Thoracic aorta (tissue), 2 donors: ENCODE measurements at places on chromosomes 1 and 21. TPM values are rescaled to one million over a fixed set of nuclear protein-coding genes. Genes with fewer than 3 reads are reported as not detected.
A peak's percentile ranks its signal among the peaks of the same experiment; 100 is the strongest.

- H3K27me3 ChIP-seq = no peaks in the 10 kb centered on the region
- no peak for DNase-seq
- H3K4me1 ChIP-seq = no peaks in the 10 kb centered on the region
Observed at GRCh38 chr1:22662318-22662717, 9.3 kb downstream of the C1QB start.

GRCh38 chr1:21594935-21595897, 73.9 kb downstream of the RAP1GAP start:
- H3K36me3 ChIP-seq = no peaks in the 10 kb centered on the region
- no peaks in the 10 kb centered on the region for H3K4me1 ChIP-seq
- no peaks in the 10 kb centered on the region for H3K27me3 ChIP-seq
- H3K27ac ChIP-seq = no peak overlapping the region

DNA sequence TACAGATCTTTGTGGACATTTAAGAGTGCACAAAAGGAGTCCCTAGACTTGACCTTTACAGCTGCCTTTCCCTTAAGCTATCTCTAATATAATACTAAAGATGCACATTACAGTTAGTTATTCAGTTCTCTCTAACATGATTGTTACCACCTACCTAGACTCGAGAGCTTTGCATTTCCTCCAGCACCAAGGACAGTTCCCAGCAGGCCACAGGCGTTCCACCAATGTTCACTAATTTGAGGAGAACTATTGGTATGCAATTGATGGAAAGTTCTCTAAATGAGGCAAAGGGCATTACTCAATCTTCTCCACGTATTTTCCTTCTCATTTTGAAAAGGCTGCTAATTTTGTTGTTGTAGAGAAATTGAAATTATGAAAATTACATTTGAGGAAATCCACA, 5.4 kb upstream of the NTNG1 start:
- no peak overlapping the region for H3K4me3 ChIP-seq
- no peak overlapping the region for H3K27ac ChIP-seq
- no peaks in the 10 kb centered on the region for H3K27me3 ChIP-seq
- DNase-seq = no peak
- no peaks in the 10 kb centered on the region for H3K36me3 ChIP-seq

DNA sequence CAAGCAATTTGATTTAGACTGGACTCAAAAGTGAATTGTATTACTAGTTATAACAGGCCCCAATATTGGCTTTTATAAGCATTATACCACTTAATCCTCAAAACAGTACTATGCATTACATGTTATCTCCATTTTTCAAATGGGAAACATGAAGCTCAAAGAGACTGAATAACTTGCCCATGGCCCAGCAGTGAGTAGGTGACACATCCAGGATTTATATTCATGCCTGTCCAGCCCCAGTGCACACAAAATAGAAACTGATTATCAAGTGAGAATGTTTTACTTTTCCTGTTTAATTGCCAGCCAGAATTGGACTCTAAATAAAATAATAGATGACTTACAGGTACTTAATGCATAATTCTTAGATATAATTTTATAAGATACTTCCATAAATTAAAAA, 82.9 kb downstream of the NIBAN1 start:
- no peak for DNase-seq
- H3K4me3 ChIP-seq = peak overlapping the region; percentile 52
- H3K27me3 ChIP-seq = no peaks in the 10 kb centered on the region
- H3K36me3 ChIP-seq = peaks cover 5% of the 10 kb centered on the region
- peak overlapping the region; percentile 94 for H3K27ac ChIP-seq
- H3K4me1 ChIP-seq = peaks cover 50% of the 10 kb centered on the region

GRCh38 chr1:60541831-60542532, 468.4 kb upstream of the C1orf87 start:
- no peak overlapping the region for H3K4me3 ChIP-seq
- no peaks in the 10 kb centered on the region for H3K27me3 ChIP-seq
- H3K27ac ChIP-seq = no peak overlapping the region
- peaks cover 19% of the 10 kb centered on the region for H3K4me1 ChIP-seq

GRCh38 chr1:54952950-54953718, 27.3 kb upstream of the TMEM61 start:
- H3K4me3 ChIP-seq = no peak overlapping the region
- peaks cover 15% of the 10 kb centered on the region for H3K4me1 ChIP-seq
- no peak for DNase-seq
- H3K27me3 ChIP-seq = no peaks in the 10 kb centered on the region

DNA sequence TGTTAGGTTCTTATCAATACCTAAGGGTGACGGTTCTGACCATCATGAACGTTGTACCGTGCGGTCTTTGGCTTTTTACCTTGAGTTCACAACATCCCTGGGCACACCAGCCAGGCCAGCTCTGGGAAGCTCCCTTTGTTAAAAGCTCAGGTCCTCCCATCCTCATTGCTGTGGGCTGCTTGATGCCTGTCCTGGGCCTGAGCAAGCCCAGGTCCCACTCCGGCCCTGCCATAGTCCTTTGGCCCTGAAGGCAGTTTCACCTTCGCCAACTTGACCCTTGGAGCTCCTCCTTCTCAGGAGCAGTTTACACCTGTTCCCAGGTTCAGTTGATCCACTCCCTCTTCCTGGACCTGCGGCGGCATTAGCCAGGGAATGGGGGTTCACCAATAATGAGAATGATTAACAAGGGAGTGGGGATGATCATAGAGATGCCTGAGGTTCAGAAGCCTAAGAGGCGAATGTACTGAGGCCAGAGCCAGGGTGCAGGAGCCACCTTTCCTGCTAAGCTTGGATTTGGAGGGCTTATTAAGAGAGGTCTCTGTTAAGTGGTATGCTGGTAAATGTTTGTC, 40.2 kb downstream of the DHCR24 start:
- no peak for DNase-seq
- no peak overlapping the region for H3K27ac ChIP-seq
- H3K27me3 ChIP-seq = no peaks in the 10 kb centered on the region

DNA sequence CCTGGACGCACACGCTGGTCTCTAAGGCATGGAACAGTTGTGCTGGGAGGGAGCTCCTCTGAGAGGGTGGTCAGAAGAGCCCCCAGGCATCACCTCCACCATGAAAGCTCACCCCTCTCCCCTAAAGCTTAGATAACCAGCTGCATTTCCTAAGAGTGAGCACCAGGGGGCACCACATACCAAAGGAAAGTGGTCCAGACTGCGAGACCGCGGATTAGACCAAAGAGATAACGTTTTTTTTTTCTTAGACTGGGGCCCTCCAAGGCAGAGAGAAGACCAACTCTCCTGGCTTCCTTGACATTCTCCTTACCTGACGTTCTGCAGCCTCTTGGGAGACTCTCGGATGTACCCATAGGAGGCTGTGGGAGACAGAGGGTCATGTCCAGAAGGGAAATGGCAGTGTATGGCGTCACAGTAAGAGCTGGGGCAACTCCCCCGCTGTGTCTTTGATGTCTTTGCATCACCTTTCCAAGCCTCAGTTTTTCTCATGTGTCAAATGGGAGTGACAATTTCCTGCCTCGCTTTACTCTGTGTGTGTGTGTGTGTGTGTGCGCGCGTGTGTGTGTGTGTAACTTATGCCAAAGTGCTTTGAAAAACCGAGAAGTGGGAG, 12.3 kb upstream of the IFNLR1 start:
- no peaks in the 10 kb centered on the region for H3K27me3 ChIP-seq
- no peak overlapping the region for H3K4me3 ChIP-seq
- H3K36me3 ChIP-seq = no peaks in the 10 kb centered on the region
- DNase-seq = no peak
- H3K4me1 ChIP-seq = peaks cover 3% of the 10 kb centered on the region
- H3K27ac ChIP-seq = no peak overlapping the region

GRCh38 chr1:237179503-237179902, 137.5 kb downstream of the RYR2 start:
- no peak overlapping the region for H3K4me3 ChIP-seq
- H3K4me1 ChIP-seq = peaks cover 21% of the 10 kb centered on the region
- H3K27ac ChIP-seq = no peak overlapping the region
- H3K36me3 ChIP-seq = no peaks in the 10 kb centered on the region
- no peaks in the 10 kb centered on the region for H3K27me3 ChIP-seq

GRCh38 chr1:28855469-28855951, 43.5 kb downstream of the OPRD1 start:
- no peaks in the 10 kb centered on the region for H3K36me3 ChIP-seq
- no peak overlapping the region for H3K27ac ChIP-seq
- no peaks in the 10 kb centered on the region for H3K27me3 ChIP-seq

DNA sequence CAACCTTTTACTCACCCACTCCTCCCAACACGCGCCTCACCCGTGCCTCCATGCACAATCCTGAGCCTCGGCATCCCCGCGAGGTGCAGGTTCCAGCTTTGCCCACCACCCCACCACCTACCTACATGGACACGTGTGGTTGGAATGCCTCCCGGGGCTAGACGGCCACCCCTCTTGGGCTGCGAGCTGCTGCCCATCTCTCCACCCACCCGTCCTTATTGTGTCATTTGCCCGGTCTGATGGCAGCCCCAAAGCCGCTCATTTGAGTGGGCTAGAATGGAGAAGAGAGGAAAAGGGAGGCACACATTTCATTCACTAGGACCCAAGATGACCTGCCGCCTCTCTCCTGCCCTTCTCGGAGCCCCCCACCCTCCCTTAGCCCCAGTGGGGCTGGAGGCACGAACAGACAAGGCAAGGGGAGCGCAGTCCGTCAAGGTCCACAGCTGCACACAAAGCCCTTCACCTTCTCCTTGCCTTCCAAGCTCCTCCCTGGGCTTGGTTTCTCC, 785 bp downstream of the ZNF697 start:
- peak overlapping the region; percentile 88 for H3K27ac ChIP-seq
- no peaks in the 10 kb centered on the region for H3K36me3 ChIP-seq
- H3K4me1 ChIP-seq = peaks cover 8% of the 10 kb centered on the region
- peak overlapping the region; percentile 97 for H3K4me3 ChIP-seq
- DNase-seq = no peak

- no peaks in the 10 kb centered on the region for H3K36me3 ChIP-seq
- peaks cover 17% of the 10 kb centered on the region for H3K4me1 ChIP-seq
- no peaks in the 10 kb centered on the region for H3K27me3 ChIP-seq
- no peak overlapping the region for H3K27ac ChIP-seq
- H3K4me3 ChIP-seq = no peak overlapping the region
Observed at GRCh38 chr1:119093721-119094120, 46.7 kb downstream of the WARS2 start.

GRCh38 chr1:94522304-94522703, 19.3 kb downstream of the F3 start:
- no peaks in the 10 kb centered on the region for H3K27me3 ChIP-seq
- no peak for DNase-seq
- H3K36me3 ChIP-seq = no peaks in the 10 kb centered on the region
- no peak overlapping the region for H3K27ac ChIP-seq

GRCh38 chr1:32201011-32201855, 838 bp downstream of the CCDC28B start:
- DNase-seq = no peak
- peak overlapping the region; percentile 85 for H3K4me3 ChIP-seq
- H3K27me3 ChIP-seq = no peaks in the 10 kb centered on the region
- peaks cover 20% of the 10 kb centered on the region for H3K4me1 ChIP-seq
- H3K27ac ChIP-seq = peak overlapping the region; percentile 23

DNA sequence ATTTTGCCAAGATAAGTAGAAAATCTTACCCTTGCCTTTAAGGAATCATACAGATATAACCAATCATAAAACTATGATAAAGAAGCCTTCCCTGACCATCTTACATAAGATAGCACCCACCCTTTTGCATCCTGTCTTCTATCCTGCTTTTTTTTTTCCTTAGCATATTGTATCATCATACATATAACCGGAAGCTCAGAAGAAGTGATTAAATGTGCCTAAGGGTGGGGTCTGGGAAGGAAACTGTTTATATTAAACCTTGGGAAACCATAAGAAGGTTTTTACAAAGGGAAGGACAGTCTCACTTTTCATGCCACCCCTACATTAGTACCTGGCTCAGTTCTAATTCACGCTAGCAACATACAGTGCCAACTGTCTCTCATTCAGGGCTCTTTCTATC, 66.8 kb downstream of the LUZP1 start:
- DNase-seq = no peak
- peak overlapping the region; percentile 43 for H3K27ac ChIP-seq
- H3K27me3 ChIP-seq = no peaks in the 10 kb centered on the region
- peaks cover 56% of the 10 kb centered on the region for H3K4me1 ChIP-seq
- H3K4me3 ChIP-seq = no peak overlapping the region
- no peaks in the 10 kb centered on the region for H3K36me3 ChIP-seq

- H3K4me3 ChIP-seq = no peak overlapping the region
- no peak for DNase-seq
- no peaks in the 10 kb centered on the region for H3K27me3 ChIP-seq
- no peak overlapping the region for H3K27ac ChIP-seq
Observed at GRCh38 chr1:193157360-193157759, 29.1 kb downstream of the B3GALT2 start.

DNA sequence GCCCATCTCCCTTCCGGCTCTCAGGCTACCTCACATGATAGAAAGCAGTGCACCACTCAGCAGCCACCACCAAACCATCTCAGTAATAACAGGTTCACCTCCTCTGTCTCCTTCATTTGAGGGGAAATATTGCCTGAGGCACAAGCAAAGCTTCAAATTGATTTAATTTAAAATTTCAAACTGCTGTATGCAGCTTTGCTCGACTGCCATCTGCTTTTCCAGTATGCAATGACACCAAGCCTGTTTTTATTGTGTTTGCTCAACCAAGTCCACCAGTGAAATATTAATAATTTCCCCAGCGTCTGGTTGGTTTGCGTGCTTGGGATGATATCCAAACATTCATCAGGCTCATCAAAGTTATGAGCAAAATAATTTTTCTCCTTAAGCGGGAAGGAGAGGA, 552.4 kb upstream of the DAB1 start:
- no peak for DNase-seq
- no peaks in the 10 kb centered on the region for H3K27me3 ChIP-seq
- H3K4me1 ChIP-seq = no peaks in the 10 kb centered on the region
- H3K4me3 ChIP-seq = no peak overlapping the region
- no peaks in the 10 kb centered on the region for H3K36me3 ChIP-seq
- H3K27ac ChIP-seq = no peak overlapping the region

ICOSLG gene
- 4.1 TPM for total RNA-seq

APOBEC4 gene
- not detected for total RNA-seq

PPFIA4 gene
- 16.5 TPM for total RNA-seq

ARHGEF10L gene
- 226 TPM for total RNA-seq

IL20 gene
- total RNA-seq = not detected

RPTN gene
- total RNA-seq = not detected

ASPM gene
- total RNA-seq = 0.81 TPM

DAB1 gene
- not detected for total RNA-seq

ASCL5 gene
- total RNA-seq = not detected

SH2D2A gene
- total RNA-seq = 0.81 TPM
